Hematopoietic multipotent progenitor cell treated with erythropoietin and hydrocortisone succinate and interleukin-3 and kit ligand, for 4 days (in vitro differentiated cells): ENCODE measurements at places on chromosomes 4 and X.

DNA sequence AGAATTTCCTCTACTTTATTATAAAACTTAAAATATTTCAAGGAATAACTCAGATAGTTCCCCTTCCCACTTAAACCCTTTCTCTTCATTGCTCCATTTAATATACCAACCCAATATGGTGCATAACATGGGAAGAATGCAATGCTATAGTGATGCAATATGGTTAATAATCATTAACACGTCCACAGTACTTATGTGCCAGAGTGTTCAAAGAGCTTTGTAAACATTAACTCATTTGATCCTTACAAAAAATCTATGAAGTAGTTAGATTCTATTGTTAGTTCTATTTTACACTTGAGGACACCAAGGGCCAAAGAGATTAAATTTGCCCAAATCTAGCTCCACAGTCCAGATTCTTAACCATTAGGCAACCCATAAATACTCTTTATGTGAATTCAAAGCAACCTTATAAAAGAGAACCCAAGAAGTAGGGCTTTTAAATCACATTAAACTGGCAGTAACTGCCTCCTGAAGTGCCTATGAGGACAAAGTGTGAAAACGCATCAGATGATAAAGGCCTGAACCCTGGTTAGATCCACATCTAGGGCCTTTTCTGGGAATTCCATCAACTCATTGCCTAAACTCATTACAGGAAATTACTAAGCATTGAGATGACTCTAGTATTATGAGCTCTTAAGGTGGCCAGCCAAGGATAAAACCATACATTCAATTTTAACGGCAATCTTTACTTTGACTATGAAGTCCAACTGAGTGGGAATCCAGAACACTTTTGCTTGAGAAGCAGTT is 94.3 kb downstream of the AREG start:
- DNase-seq: no peak

DNA sequence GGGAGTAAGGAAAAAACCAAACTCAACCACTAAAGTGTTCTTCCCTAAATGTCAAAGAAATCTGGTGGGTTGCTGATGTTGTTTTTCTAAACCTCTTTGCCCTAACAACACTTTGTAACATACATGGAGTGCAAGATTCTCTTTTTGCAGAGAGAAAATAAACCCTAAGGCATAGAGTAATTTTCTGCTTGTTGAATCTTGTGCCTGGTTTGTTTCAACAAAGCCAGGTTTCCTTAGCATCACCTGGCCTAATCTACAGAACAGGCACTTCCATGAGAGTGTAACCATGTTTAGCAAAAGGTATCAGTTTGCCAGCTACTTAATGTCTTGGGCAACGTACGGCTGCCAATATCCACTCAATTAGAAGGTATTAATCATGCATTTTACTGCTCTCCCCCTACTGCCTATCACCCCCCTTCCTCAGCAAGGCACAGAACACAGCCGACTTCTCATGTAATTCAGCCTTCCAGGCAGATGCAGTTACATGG is 219.2 kb downstream of the MAML3 start:
- no peak for DNase-seq

DNA sequence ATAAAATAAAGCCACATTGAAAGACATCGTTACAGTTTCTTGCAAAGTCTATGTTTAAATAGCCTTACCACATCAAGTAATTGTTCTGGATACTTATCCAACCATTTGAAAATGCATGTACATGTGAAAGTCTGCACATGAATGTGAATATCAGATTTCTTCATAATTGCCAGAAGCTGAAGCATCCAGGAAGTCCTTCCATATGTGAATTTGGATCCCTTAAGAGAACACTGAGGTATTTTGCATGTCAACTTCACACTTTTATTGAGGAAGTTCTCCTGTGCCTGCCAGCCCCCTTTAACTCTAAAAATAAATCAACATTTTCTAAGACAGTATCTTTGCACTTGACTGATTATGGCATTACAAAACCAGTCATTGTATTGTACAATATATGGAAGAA is 1103.5 kb upstream of the ADGRL3 start:
- DNase-seq: no peak

- no peak for DNase-seq
Measured at GRCh38 chrX:130669233-130669632, 233.8 kb downstream of the ENOX2 start.

GRCh38 chrX:114626323-114626722 is 42.4 kb downstream of the HTR2C start:
- DNase-seq: peak; percentile 30

- DNase-seq: no peak
Measured at GRCh38 chrX:109716431-109717028, 16.5 kb downstream of the ACSL4 start.

DNA sequence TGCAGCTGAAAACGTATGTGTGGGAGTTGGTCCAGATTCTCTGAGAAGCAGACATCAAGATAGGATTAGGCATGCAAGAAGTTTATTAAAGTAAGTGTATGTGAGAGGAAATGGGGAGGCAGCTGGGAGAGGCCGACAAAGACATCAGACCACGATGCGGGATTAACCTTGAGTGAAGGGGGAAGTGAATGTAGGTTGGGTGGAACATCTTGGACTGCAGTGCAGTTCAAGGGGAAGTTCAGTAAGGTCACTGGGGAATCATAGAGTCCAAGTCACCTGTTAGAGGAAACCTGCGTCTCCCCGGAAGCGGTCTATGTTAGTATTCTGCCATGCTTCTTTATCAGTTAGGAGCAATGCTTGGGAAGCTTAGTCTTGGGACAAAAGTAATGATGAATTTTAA is 22.0 kb downstream of the CXCL8 start:
- DNase-seq: peak; percentile 63

GRCh38 chrX:80663331-80663730 is 146.3 kb downstream of the BRWD3 start:
- peak; percentile 7 for DNase-seq

DNA sequence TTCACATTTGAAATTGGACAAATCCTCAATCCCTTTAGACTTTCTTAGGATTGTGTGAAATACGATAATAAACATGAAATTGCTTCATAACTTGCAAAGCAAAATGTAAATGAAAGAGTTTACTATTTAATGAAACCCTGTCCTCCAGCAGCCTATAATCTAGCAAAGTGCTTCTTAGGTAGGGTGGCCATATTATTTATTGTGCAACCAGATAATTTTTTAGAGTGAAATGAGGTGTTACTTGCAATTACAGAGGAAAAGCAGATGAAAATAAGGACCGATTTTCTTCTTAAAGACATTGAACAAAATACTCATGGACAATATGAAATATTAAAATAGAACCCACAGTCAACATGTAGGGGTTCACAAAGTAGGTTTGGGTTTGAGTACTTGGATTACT is 116.2 kb upstream of the GALNT7 start:
- DNase-seq: no peak

DNA sequence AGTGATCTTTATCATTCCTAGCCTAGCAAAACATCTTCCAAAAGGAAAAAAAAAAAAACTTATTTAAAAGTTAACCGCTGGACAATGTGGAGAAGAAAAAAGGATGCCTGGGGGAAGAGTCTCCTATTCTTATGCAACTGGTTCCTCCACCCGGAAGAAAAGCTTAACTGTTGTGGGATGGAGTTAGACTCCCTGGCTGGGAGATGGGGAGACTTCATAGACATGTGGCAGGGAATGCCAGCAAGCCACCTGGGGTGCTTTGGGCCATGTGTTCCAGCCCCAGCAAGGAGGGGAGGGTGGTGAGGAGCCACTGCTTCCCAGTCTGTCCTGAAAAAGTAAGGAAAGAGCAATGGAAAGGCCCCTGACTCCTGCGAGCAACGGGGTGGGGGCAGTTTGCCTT is 119.4 kb upstream of the SPIN4 start:
- DNase-seq: no peak

DNA sequence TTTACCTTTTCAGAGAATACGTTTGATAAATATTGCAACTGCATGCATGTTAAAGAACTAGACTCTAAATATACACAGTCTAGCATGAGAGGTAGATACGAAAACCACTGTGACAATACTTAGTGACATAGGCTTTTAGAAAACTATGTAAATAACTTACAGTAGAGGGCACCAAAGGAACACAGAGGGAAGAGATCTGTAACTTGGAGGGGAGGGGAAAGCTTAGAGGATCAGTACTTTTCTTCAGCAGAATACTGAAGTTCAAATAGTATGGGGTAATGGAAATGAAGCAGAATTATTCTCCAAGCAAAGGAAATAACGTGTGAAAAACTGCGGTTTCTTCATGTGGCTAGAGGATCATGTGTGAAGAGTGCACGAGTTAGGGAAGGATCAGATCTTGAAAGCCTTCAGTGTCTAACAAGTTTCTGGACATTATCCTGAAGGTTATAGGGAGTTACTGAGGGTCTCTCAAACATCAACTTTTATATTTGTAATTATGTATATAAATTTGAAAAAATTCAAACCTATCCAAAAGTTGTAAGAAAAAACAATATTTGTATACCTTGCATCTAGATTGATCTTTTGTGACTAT is 264.3 kb downstream of the NPFFR2 start:
- DNase-seq: peak; percentile 80

GRCh38 chr4:10273030-10273429 is 156.4 kb upstream of the WDR1 start:
- DNase-seq: no peak

DNA sequence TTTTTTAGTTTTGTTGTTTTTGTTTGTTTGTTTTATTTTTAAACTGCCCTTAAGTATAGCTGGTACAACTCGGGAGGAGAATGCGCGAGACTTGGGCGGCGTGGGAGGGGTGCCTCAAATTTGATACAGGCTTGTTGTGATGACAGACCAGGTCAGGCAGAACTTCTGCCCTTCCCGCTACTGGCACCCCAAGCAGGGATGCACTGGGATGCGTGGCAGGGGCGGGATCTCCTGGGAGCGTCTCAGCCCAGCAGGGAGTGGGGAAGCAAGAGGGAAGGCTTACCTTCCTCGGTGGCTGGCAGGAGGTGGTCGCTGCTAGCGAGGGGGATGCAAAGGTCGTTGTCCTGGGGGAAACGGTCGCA is 851 bp downstream of the SFRP2 start:
- DNase-seq: no peak

GRCh38 chr4:187770345-187770744 is 225.2 kb upstream of the ZFP42 start:
- DNase-seq: no peak

DNA sequence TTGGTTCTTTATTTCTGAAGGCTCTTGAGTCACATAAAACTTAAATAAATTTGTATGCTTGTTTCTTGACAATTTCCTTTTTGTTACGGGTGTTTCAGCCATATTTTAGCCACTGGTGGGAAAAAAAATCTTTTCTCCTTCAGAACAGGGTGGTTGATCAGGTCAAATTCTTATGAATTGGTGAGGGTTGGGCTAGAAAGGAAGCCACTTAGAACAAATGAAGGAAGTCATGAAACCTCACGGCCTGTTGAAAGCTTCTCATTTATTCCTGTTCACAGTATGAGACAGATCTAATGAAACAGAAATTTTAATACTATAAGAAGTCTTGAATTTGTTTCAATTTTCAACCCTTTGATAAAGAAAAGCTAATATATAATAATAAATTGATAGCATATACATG is 12.1 kb upstream of the PDLIM5 start:
- no peak for DNase-seq

GRCh38 chrX:31260351-31260750 is 188.5 kb upstream of the FTHL17 start:
- DNase-seq: no peak

DNA sequence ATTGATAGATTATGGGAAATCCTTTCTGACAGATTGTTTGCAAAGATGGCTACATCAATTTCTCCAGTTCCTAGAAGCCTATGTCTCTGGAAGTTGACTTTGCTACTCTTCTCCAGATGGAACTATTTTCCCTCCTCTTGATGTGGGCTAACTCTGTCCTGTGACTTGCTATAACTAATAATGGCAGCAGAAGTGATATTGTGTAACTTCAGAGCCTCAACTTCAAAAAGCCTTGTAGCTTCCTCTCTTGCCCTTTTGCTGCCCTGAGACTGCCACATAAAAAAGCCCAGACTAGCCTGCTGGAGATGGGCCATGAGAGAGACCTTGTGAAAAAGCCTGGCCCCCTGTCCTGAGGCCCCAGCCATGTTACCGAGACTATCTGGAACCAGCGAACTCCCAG is 210.7 kb upstream of the SLC7A11 start:
- peak; percentile 4 for DNase-seq

DNA sequence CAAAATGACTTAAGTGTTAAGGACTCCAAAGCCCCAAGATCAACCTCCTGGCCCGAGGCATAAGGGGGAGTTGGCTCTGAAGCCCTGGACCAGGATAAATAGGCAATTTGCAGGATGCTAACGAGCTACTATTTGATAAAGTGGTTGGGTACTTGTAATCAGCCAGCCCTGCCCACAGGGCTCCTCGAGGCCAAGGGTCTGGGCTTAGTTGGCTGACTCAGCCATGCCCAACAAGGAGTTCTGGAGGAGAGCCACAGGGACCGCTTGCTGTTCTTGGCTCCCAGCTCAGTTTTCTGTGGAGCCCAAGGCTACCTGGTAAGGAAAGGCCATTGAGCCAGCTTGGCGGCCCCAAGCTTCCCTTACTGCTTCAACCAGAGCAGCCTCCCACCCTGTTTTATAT is 7.8 kb downstream of the HMGB3 start:
- no peak for DNase-seq

GRCh38 chrX:154019061-154019621 is 561 bp downstream of the IRAK1 start:
- DNase-seq: no peak

- DNase-seq: peak; percentile 83
Measured at GRCh38 chr4:110361921-110362320, 114.0 kb upstream of the ENPEP start.

- no peak for DNase-seq
Measured at GRCh38 chr4:84825701-84826341, 140.7 kb downstream of the WDFY3 start.

GRCh38 chr4:183297675-183298074 is 22.4 kb downstream of the CLDN22 start:
- DNase-seq: no peak

- DNase-seq: no peak
Measured at GRCh38 chr4:52203351-52203750, 152.2 kb downstream of the SPATA18 start.

DNA sequence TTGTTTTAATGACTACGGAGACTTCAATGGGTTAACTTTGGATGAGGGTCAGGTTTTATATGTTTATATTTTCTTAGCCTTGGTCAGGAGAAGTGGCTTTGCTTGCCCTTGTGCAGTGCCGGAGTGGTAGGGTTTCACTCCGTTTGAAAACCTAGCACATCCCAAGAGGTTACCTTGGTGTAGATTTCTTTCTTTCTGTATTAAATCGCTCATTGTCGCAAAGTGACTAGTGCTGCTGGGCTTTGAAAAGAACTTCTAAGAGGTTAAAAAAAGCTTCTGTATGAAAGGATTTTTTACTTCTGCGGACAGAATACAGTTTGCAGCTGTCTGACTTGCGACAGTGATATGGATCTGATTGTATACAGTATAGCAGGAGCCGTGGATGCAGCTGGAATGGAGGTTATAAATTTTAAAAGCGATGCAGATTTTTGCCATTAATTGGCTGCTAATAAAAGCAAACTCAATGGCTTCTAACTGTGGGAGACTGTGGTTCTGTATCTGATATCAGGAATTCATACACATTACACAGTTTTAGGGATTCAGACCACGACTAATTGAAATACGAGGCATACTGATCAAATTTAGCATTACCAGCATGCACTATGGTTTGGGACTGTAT is 340.9 kb upstream of the PITX2 start:
- DNase-seq: no peak

GRCh38 chr4:7063362-7063761 is 4.5 kb downstream of the GRPEL1 start:
- DNase-seq: no peak

GRCh38 chr4:161696944-161697343 is 466.9 kb downstream of the FSTL5 start:
- no peak for DNase-seq
